Activated T-helper 17 cell treated with anti-CD3 and anti-CD28 coated beads, Interleukin-2, amount 50 U/mL, for 72 hours (primary cell): ENCODE measurements at places on chromosomes 3 and 15.

GRCh38 chr3:72231439-72232196 is 446.7 kb upstream of the PROK2 start:
- ATAC-seq, result no peak

- ATAC-seq, result peak; percentile 87
Observed at GRCh38 chr15:101099183-101099582, 152.7 kb downstream of the CHSY1 start.

DNA sequence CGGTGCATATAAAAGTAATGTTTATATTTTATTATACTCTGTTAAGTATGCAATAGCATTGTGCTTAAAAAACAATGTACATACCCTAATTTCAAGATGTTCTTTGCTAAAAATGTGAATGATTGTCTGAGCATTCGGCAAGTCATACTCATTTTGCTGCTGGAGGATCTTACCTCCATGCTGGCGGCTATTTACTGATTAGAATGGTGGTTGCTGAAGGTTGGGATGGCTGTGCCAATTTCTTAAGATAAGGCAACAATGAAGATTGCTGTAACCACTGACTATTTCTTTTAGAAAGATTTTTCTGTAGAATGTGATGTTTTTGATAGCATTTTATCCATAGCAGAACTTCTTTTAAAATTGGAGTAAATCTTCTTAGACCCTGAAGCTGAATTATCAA is 932.7 kb downstream of the ZPLD1 start:
- ATAC-seq, result no peak

- ATAC-seq, result peak; percentile 86
Observed at GRCh38 chr3:108862865-108863798, 40.5 kb downstream of the TRAT1 start.

DNA sequence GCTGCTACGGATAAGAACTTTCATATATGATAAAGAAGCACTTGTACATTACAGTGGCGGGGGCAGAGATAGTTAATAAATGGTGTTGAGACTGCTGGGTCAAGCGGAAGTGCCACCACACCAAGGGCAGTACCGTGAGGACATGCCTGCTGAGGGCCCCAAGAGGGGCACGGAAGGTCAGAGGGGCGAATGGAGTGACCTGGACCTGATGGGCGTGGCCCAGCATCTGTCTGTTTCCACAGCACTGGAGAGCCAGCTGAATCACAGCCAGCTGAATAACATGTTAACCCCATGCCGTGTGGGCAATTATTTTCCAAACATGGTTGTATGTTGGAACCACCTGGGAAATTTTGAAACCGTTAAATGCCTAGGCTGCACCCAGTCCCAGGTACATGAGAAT is 37.2 kb downstream of the ANKDD1A start:
- ATAC-seq, result no peak
